Stimulated activated CD4-positive, alpha-beta T cell treated with anti-CD3 and anti-CD28 coated beads, TNF-alpha, amount 100 ng/mL, for 1 hour (primary cell): ENCODE measurements at places on chromosomes 4 and X.

- no peak for DNase-seq
Observed at GRCh38 chrX:47278691-47279090, 45.9 kb downstream of the USP11 start.

GRCh38 chr4:183995570-183995969 is 90.5 kb downstream of the STOX2 start:
- DNase-seq, result no peak

DNA sequence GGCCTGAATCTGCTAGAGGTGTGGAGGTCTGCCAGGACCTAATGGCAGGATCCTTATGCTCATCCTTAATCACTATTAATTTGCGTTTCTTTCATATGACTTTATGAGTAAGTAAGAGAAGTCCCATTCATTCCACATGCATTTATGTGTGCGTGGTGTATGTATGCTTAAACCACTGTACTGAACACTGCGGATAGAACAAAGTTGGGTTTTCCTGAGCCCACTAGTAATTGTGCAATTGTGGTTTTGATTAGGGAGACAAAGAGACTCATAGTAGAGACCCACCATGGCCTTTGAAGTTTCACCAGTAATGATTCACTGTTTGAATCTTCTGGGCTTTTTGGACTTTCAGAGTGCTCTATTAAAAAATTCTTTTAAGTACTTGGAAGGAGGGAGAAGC is 498.5 kb upstream of the DIPK2B start:
- DNase-seq, result no peak

- DNase-seq, result no peak
Observed at GRCh38 chr4:2116687-2117400, 57.7 kb downstream of the NAT8L start.

DNA sequence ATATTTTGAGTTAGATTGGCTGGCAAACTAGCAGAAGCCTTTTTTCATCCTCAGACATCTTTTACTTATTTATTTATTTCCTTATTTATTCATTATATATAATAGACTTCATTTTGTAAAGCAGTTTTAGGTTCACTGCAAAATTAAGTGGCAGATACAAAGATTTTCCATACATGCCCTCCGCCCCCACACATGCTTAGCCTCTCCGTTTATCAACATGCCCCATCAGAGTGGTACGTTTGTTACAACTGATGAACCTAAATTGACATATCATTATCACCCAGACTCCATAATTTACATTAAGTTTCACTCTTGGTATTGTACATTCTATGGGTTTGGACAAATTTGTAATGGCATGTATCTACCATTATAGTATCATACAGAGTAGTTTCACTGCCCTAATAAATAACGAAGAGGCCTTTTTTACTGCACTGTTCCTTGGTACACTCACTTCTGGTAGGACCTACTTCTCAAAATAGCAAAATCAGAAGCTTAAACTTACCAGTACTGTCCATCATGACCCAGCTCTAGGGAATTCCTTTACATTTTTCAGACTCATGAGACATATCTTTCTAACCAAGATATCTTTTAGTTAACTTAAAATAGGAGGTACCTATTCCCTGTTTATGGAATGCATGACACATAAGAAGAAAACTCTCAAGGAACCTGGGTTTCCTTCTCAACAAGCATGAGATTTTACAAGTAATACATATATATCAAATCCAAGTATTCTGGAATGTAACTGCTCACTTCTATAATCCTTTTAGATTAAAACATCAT is 4.8 kb upstream of the TMPRSS11B start:
- no peak for DNase-seq
